ENCODE measurements at places on chromosomes 3 and 15.
A peak's percentile ranks its signal among the peaks of the same experiment; 100 is the strongest.

GRCh38 chr3:181921220-181921619 lies 209.5 kb downstream of the SOX2 start:
- no peak for DNase-seq

DNA sequence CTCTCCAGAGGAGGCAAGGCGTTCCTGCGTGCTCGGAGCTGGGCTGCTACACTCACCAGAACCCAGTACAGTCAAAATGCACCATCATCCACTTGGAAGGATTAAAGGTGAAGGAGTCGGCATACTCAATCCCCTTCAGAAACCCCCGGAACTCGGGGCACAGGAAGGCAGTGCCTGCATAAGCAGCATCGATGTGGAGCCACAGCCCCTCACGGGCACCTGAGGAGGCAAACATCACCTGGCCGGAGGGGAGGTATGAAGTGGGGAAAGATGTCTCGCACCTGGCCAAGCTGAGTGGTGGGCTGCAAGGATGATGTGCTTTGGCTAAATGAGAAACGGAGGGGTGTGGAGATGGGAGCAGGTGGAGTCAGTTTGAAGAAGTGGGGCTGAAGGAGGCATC lies 13.0 kb downstream of the HDC start:
- DNase-seq: no peak

DNA sequence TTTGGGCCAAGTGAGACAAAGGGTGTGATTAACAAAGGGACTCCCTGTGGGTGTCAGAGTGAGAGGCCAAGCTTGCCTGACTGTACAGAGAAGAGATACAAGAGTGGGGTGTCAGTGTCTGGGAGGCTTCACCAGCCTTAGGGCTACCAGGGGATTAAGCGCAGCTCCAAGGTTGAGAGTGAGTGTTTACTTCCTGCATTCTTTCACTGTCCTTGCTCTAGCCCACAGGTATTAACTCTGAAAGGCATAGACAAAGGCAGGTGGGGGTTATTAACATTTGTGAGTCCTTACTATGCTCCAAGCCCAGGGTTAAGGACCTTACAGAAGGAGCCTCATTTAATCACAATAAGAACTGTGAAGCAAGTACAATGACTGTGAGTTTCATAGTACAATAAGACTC lies 107.6 kb downstream of the IL20RB start:
- DNase-seq: no peak

GRCh38 chr15:29043736-29044502 lies 158.1 kb downstream of the APBA2 start:
- no peak for DNase-seq

DNA sequence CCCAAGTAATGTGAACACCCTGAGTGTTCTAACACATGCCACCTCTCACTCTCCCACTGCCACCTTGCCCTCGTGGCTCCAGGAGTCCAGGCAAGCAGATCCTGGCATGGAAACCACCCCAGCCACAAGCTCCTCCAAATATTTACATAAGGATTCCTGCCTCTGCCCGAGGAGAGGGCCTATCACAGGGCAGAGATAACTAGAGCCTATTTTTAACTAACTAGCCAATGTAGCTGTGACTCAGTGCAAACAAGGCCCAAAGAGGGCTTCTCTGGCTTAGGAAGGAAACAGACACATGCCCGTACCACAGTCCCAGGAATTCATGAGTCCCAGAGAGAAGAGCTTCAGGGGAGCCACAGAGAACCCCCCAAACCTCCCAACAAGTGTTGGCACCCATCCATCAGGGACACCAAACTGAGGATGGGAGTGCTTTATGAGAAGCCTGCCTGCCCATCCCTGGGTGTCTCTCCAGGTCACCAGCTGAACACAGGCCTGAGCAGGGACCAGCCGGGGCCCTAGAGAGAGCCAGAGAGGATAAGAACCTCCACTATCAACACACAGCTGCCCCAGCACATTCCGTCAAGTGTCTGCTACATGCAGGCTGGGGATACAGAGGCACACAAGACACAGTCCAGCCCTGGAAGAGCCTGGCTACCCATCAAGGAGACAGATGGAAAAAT lies 9.2 kb downstream of the FYCO1 start:
- no peak for DNase-seq

GRCh38 chr3:141346839-141347238 lies 21.5 kb upstream of the ZBTB38 start:
- no peak for DNase-seq

DNA sequence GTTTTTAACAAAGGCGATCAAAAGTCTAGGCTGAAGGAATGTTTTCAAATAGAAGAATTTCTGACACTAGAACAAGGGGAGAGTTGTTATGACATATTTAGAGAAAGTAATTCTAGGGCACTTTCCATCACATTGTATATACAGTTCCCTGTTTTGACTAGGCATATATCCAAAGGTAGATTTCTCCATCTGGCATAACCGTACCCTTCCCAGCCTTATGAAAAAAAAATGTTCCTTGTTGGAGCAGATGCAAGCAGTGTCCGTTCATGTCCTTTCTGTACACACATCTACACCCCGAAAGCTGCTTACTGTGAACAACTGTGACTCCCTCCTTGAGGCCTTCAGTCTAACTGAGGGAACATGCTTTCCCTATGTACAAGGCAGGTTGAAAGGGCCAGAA lies 271.7 kb upstream of the GBE1 start:
- DNase-seq: no peak

DNA sequence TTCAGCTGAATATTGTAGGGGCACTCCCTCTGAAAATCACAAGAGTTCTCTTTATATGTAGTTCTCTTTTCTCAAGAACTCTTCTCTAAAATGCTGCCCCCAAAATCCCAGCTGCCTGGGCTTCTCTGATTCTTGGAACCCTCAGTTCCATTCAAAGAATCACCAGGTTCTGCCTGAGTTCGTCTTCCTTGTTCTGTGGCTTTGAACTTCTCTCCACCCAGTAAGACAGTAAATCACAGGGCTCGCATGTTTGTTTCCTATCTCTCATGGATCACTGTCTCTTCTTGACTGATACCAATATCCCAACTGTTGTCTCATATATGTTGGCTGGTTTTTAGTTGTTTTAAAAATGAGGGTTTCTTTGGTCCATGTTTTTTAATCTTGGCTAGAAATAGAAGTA lies 359.5 kb upstream of the CBLB start:
- DNase-seq: no peak

DNA sequence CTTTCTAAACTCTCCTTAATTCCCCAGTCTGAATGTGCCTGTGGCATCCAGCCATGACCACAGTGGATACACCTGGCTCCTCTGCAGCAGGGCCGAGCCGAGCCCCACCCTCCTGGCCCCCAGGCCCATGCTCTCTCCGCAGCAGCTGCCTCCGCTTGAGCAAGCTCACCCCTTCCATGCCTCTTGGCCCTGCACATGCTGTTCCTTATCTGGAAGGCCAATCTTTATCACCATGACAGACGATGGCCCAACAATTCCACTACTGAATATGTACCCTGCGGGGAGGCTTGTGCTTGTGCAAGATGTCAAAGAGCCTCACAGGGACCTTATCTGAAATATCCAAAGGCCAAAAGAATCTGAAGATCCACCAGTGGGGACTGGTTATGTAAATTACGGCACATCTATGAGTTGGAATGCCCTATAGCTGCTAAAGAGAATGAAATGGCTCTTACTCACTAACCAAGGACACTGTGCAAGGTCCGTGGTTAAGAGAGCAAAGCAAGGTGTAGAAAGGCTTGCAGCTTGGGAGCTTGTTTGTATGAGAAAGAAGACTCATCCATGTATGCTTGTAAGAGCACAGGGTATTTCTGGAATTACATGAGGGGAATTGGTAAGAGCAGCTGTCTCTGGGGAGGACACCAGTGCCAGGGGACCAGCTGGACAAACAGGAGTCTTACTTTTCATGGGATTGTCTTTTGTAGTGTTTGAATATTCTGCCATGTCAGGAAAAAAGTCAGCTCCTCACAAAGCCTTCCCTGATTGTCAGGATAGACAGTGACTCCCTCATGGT lies 55.2 kb downstream of the WNT7A start:
- peak; percentile 13 for DNase-seq

DNA sequence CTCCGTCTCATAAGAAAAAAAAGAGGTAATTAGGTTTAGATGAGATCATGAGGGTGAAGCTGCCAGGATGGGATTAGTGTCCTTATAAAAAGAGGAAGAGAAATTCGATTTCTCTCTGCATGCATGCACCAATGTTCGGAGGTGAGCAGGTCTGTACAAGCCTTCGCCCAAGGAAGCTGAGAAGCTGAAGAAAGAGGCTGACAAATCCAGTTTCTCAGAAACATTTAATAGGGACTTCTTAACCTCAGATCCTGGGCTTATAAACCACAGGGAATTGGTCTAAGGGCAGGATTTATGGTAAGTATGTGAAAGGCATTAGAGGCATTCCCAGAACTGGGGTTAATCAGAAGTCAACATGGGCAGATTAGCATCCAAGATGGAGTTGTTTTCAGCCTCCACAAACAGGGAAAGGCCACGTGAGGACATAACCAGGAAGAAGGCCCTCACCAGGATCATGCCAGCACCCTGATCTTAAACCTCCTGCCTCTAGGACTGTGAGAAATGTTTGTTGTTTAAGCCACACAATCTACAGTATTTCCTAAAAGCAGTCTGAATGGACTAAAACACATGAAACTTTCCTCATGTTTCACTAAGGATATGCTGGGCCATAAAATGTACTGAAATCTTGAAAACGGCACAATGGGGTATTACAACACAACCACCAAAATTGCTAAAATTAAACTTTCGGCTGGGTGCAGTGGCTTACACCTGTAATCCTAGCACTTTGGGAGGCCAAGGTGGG lies 11.3 kb downstream of the SHISA5 start:
- no peak for DNase-seq

GRCh38 chr3:45187694-45188141 lies 38.4 kb downstream of the TMEM158 start:
- no peak for DNase-seq

- no peak for DNase-seq
Observed at GRCh38 chr3:9779075-9779593, 9.4 kb upstream of the CAMK1 start.

DNA sequence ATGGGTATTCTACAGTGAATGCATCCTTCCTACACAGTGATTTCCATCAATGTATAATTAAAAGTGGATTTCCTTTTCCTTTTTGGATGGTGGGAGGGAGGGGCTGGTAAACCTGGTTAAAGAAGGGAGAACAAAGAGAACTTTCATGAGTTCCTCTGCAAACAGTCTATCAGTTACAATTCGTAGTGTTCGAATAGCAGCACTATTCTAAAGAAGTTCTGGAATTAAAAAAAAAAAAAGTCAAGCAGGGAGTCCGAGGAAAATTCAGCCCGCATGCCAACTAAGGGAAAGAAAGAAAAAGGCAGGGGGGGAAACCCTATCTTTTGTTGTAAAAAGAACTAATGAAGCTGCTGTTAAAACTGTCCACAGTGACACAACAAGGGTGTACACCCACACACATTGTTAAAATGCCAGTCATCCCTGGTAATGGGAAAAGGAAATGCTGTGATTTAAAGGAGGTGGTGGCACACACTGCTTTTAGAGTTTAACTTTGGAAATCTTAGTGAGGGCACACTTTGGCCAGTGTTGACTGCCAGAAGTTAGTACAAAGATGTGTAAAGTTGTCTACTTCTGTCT lies 521.2 kb downstream of the ZIC1 start:
- no peak for DNase-seq

GRCh38 chr3:87426918-87427317 lies 150.5 kb upstream of the POU1F1 start:
- no peak for DNase-seq

DNA sequence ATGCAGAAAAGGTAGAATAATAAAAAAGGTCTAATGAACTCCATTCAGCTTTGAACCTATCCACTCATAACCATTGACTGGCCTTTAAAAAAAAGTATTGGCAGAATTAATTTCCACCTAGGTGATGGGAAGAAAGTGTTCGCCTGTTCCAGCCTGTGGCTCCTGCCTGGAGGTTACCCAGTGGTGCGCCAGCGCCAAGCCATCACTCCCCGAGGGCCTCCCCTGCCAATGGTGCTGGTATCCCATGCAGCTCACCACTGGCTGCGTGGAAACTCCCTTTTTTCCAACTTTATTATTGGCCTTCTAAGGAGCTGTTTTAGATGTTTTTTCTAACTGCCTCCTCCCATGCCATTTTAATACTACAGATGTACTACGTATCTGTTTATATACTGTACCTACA lies 29.4 kb downstream of the NIPA2 start:
- no peak for DNase-seq

- no peak for DNase-seq
Observed at GRCh38 chr15:96732704-96733103, 402.2 kb downstream of the NR2F2 start.

- no peak for DNase-seq
Observed at GRCh38 chr15:45855210-45855906, 220.5 kb downstream of the SQOR start.

DNA sequence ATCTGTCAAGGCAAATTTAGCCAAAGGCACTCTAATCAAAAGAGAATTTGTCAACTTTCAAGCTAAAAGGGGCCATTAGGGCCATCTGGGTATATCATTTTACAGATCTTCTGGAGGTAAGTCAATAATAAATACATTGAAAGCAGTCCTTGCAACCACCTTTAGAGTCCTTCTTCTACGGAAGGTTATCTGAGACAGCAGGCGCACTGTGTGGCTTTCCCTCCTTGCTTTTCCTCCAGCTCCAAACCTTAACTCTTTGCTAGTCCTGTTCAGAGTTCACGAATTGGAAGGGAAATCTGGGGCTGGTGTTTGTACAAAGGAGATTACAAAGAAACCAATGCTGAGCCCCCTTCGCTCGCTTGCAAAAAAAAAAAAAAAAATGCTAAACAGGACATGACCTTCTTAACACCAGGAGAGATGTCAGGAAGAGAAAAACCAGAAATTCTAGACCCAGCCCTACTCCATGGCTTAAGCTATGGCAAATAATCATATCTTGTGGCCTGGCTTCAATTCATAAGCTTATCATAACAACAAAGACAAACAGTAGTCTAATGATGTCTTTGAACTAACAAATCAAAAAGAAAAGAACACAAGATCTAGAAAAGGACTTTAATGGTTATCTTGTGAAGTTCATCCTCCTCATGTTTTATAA lies 215.7 kb downstream of the STT3B start:
- no peak for DNase-seq

GRCh38 chr3:10224794-10225665 lies 23.2 kb upstream of the TATDN2 start:
- no peak for DNase-seq

DNA sequence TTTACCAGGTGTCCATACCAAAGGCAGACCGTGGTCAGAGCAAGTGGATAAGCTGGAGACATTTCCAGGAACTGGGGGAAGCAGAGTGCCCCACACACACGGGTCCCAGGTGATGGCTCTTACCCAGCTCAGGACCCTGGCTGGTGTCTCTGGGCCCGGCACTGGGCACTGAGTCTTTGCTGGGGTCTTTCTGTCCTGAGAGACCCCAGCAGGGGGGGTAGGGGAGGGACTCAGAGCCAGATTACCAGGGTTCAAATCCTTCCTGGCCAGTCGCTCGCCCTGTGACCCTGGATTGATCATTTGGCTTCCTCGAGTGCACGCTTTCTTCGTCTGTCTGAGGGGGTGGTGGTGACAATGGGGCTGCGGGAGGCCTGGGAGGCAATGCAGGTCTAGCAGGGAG lies 95.7 kb downstream of the PLXNA1 start:
- no peak for DNase-seq

- no peak for DNase-seq
Observed at GRCh38 chr3:153069598-153070510, 92.2 kb upstream of the RAP2B start.

Data from Right ventricle myocardium inferior (tissue), 1 donor.